Stimulated activated CD8-positive, alpha-beta memory T cell treated with anti-CD3 and anti-CD28 coated beads, Interleukin-7, amount 100 ng/mL, for 4 hours (primary cell): ENCODE measurements at places on chromosomes 6 and 20.

DNA sequence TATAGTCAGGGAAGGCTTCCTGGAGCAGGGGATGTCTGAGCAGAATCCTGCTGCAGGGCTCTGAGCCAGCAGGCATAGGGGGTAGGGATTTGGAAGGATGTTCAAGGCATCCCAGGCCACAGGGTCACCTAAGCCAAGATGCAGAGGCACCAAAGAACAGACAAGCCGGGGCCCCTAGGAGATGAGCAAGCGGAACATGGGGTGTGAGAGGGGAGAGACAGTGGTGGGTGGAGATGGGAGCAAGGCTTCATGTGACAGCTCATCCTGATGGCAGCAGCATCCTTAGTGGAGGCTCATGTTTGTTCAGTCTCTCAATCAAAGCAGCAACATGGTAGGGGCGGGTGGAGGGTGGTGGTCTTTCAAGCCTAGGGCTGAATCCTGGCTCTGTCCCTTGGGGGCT lies 29.8 kb upstream of the TCP11 start:
- DNase-seq: no peak

GRCh38 chr6:77470983-77471382 lies 7.7 kb upstream of the HTR1B start:
- no peak for DNase-seq

GRCh38 chr20:50192364-50193198 lies 2.0 kb downstream of the CEBPB start:
- DNase-seq: peak; percentile 78

- DNase-seq: no peak
These were observed 44.1 kb upstream of the MOXD1 start for GRCh38 chr6:132445201-132445951.

DNA sequence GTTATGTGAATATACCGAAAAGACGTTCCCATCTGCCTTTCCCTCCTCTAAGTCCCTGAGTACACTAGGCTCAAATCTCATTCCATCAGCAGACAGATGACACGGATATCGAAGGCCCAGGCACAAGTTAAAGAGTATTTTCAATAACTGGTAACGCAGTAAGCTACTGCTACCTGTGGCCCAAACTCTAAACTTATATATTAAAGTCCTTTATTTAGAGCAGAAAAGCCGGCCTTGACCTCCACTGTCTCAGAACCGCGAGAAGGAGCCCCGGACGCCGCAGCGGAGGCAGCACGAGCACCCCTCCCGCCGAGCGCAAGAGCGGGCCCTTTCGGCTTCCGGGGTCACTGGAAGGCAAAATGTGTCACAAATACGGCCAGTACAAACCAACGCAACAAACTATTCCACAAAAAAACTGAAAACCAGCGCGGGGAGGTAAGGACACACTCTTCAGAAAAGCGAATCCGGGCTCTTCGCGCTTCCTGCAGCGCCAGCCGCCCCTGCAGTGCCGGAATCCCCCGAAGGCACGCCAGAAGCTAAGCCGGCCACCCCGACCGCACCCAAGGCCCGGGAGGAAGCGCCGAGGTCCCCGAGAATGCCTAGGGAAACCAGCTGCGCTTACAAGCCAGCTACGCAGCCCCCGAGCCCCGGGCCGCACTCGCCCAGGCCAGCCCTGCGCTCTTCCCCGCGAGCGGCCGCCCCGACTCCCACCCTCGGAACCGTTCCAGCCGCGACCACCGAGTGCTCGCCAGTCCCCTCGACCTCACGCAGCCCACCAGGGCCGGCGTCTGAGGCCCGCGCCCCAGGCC lies 681 bp downstream of the DIDO1 start:
- DNase-seq: no peak

GRCh38 chr6:108277831-108278230 lies 17.0 kb upstream of the SNX3 start:
- DNase-seq: no peak

- no peak for DNase-seq
These were observed 176.0 kb downstream of the MRPL14 start for GRCh38 chr6:43951063-43951755.

DNA sequence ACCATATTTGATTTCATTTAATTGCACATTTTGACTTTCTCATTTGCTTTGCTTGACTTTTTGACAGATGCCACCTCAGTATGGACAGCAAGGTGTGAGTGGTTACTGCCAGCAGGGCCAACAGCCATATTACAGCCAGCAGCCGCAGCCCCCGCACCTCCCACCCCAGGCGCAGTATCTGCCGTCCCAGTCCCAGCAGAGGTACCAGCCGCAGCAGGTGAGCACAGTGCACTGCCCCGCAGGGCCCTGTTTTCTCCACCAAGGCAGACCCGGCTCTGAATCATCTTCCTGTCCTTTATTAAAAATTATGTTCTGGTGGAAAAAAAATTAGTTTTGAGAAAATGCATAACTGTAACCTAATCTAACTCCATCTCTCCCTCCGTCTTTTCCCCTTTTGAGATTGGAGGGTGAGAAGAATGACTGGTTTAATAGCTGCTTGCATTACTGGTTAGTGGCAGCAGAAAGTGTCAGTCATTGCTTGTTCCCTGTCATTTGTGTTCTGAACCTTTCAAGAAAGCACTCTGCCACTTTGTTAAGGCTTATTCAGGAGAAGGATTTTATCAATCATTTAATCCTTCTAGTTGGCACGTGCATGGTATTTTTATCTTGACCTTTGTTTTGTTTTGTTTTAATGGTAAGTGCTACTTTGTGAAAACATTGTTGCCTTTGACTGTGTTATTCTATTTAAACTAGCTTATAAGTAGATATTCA lies 124.3 kb downstream of the ARID1B start:
- no peak for DNase-seq

- DNase-seq: peak; percentile 55
These were observed 3.5 kb upstream of the SNAI1 start for GRCh38 chr20:49979030-49979832.

GRCh38 chr6:134034961-134035822 lies 17.2 kb downstream of the SLC2A12 start:
- no peak for DNase-seq

GRCh38 chr20:47400685-47401084 lies 44.2 kb upstream of the ZMYND8 start:
- no peak for DNase-seq

DNA sequence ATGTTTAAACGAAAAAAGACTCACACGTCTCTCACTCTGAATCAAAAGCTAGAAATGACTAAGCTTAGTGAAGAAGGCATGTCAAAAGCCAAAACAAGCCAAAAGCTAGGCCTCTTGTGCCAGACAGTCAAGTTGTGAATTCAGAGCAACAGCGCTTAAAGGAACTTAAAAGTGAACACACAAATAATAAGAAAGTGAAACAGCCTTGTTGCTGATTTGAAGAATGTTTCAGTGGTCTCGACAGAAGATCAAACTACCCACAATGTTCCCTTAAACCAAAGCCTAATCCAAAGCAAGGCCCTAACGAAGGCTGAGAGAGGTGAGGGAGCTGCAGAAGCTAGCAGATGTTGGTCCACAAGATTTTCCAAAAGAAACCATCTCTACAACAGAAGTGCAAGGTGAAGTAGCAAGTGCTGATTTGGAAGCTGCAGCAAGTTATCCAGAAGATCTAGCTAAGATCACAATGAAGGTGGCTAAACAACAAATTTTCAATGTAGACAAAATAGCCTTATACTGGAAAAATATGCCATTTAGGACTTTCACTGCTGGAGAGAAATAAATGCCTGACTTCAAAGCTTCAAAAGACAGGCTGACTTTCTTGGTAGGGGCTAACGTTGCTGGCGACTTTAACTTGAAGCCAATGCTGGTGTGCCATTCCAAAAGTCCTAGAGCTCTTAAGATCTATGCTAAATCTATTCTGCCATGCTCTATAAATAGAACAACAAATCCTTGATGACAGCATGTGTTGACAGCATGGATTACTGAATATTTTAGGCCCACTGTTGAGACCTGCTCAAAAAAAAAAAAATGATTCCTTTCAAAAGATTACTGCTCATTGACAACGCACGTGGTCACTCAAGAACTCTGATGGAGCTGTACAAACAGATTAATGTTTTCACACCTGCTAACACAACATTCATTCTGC lies 40.3 kb downstream of the SEC63 start:
- no peak for DNase-seq

GRCh38 chr20:33370291-33370690 lies 31.0 kb downstream of the CDK5RAP1 start:
- peak; percentile 41 for DNase-seq

DNA sequence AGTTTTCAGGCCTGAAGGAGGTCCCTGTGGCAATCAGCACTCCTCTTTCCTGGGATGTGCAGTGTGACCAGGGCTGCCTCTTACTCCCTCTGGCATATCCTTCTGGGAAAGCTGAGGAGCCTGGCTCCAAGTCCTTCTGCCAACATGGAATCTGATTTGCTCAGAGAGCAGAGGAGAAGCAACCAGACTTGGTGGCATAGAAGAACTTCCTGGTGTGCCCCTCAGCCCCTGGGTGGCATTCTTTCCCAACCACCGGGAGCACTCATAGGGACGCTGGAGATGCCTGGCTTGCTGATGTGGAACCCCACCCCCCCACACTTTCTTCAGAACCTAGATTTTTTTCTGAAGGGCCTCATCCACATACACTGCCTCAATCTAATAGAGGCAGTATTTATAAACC lies 107.6 kb upstream of the TRAF3IP2 start:
- DNase-seq: no peak

GRCh38 chr20:57183457-57184009 lies 82.9 kb downstream of the BMP7 start:
- no peak for DNase-seq

DNA sequence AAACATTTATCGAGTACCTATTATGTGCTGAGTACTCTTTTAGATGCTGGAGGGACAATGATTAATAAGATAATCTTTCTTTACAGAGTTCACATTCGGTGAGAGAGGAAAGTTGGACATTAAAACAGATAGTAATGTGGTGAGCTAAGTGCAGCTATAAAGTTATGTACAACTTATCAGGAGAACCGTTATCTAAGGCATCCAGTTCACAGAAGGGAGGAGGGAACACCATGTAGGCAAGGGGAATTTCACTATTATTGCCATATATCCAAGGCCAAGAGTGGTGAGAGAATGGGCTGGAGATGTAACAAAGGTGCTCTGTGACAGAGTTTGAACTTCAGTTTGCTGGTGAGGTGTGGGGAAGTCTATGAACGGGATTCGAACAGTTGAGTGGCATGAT lies 105.8 kb downstream of the CARMIL1 start:
- no peak for DNase-seq

DNA sequence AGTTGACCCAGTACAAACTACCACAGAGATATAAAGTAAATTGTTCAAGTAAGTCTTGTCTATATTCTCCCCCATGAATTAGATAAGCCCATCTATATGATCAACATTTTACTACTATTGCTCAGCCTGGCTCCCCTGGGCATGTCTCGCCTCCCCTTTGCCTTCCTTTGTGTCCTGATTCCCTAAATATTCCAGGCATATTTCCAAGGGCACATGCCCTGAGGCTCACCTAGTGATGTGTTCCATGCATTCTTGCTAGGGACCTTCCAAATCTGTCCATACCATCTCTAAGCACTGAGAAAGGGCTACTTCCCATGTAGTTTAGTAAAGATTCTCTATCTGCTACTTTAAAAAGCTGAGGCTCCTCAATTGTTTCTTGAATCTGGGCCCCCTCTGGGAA lies 309.5 kb upstream of the PRND start:
- DNase-seq: no peak

- DNase-seq: no peak
These were observed 82.0 kb downstream of the PKIB start for GRCh38 chr6:122692175-122692598.

GRCh38 chr20:57809661-57810172 lies 99.9 kb upstream of the PMEPA1 start:
- no peak for DNase-seq

DNA sequence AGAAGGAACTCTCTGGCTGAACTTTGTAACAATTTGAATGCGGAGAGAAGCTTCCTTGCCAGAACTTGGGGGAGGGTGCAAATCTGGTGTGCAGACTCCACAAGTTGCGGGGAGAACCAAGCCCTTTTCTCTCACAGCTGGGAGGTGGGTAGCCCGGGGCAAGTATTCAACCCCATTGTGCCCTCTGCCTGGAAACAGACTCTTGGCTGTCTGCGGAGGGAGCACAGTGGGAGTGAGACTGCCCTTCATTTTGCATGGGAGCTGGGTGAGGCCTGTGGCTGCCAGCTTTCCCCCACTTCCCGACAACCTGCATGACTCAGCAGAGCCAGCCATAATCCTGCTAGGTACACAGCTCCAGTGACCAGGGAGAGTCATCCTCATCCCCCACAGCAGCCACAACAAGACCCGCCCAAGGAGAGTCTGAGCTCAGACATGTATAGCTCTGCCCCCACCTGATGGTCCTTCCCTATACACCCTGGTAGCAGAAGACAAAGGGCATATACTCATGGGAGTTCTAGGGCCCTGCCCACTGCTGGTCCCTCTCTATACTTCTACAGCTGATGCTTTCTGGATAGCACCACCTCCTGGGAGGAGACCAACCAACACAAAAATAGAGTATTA lies 29.4 kb upstream of the TPD52L1 start:
- no peak for DNase-seq

DNA sequence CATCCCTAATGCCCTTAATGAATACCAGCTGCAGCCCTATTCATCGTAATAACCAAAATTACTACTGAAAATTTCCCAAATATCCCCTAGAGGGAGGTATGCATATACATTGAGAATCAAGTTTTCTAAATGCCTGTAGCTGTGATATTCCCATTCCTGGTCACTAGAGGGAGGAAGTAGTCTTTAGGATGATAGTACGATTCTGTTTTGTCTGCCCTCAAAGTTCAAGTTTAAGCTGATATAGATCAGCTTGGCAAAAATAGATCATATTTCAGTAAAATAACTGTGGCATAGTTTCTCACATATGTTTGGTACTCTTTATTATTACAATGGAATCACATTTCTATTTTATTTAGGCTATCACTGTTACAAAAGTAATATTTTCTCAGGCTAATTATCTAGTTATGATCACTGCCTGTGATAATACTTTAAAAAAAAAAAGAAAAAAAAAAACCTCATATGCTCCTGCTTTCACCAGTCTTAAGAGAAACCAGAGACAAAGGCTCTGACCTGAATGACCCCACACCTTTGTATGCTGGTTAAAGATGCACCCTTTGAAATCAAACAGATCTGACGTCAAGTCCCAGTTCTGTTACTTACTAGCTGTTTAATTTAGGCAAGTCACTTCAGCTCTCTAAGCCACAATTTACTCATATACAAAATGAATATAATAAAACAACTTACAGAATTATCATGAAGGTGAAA lies 11.0 kb downstream of the TSPYL1 start:
- no peak for DNase-seq

- no peak for DNase-seq
These were observed 492.0 kb upstream of the JAG1 start for GRCh38 chr20:11165789-11166188.

- DNase-seq: no peak
These were observed 24.6 kb downstream of the KHDC1L start for GRCh38 chr6:73200735-73201134.

DNA sequence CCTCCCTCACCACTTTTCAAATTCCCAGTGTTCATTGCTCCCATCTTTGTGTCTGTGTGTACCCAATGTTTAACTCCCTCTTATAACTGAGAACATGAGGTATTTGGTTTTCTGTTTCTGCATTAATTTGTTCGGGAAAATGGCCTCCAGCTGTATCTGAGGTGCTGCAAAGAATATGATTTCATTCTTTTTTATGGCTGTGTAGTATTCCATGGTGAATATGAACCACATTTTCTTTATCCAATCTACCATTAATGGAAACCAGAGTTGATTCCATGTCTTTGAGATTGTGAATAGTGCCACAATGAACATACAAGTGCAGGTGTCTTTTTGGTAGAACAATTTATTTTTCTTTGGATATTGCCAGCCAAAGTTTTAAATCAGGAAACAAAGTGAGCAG lies 10.4 kb downstream of the CD24 start:
- no peak for DNase-seq

GRCh38 chr6:147285087-147285855 lies 81.1 kb downstream of the STXBP5 start:
- no peak for DNase-seq
